Stimulated activated CD8-positive, alpha-beta memory T cell treated with anti-CD3 and anti-CD28 coated beads, Interleukin-12 subunit alpha, Interleukin-12 subunit beta, amount 100 ng/mL, for 1 hour (primary cell): ENCODE measurements at places on chromosomes 12 and 14.

DNA sequence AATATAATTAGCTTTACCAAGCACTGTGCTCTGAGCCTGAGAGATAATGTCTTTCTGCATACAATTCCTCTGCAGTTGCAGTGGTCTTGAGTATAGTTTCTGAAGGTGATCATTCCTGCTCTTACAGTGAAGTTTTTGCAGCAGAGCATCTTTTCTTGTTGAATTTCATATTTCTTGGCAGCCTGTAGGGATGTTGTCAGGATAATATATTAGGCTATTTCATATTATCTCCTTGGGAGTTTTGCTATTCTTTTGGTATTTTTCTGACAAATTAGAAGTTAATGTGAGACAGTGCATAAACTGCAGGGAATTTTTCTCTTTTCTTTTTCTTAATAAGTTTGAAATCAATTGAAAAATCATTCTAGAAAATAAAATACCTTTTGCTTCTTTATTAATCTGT lies 1502.6 kb upstream of the FLRT2 start:
- DNase-seq, result no peak

- no peak for DNase-seq
Measured at GRCh38 chr14:94448071-94448808, 4.4 kb downstream of the SERPINA11 start.

- no peak for DNase-seq
Measured at GRCh38 chr14:102949062-102949800, 26.8 kb downstream of the AMN start.

DNA sequence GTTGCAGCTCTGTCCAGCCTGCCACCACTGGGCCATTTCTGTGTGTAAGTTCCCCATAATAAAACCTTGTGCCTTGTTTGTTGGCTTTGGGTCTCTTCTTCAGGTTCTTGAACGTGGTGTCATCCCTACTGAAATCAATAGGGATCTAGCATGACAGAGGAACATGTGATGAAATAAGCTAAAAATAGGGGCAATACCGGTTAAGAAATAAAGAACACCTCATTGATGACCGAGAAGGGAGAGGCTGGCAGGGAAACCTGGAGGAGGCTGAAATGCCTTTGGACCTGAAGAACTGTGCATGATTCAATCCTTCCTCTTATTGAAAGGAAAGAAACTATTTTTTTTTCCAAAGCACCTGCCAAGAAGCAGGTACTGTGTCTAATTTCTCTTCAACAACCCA lies 172.3 kb downstream of the PPM1H start:
- DNase-seq, result no peak

DNA sequence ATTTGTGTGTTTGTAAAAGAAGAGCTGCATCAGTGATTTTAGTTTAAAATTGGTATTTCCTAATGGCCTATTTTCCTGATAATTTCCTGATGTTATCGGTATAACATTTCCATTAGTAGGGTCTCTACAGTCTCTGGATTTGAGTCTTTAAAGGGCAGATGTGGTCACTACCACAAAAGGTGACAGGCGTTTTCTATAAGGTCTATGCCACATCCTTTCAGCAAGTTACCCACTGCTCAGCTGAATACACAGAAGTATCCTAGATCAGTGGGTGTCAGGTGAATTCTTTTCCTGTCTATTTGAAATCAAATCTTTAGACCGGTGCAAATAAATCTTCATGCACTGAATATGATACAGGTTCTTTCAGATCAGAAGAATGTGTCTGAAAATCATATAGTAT lies 90.2 kb downstream of the LIN7A start:
- DNase-seq, result no peak
